ENCODE measurements at places on chromosomes 1 and 21.

- DNase-seq: no peak
These were observed 123.1 kb downstream of the PGBD5 start for GRCh38 chr1:230303069-230303468.

- no peak for DNase-seq
These were observed 25.8 kb upstream of the PIGC start for GRCh38 chr1:172469717-172470116.

DNA sequence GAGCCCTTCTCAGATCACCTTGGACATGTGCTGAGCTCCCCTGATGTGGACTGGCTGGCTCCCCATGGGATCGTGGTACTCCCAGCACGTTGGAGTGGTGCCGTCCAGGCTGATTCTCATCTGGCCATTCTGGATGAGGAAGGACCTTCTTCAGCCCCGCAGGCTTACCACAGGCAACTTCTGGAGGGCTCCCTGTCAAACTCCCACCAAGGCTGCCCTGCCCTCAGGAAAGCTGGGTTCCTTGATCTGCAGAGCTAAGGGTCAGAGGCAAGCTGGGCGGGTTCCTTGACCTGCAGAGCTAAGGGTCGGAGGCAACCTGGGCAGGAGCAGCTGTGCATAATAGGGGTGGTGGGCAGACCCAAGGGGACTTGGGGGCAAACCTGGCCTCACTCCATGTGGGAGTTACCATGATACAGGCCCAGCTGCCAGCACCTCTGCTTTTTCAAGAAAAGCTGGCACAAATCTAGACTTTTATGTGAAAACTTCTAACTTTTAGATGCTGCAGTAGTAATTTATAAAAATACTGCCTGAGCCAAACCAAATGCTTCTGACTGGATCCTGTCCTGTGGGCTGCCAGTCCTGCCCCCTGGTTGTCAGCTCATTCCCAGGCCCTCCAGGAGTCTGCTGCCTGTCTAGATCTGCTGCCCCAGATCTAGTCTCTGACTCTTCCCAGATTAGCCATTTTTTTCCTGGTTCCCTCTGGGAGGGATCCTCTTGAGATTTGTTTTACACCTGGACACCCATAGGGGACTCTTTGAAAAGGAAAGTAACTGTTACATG, 5.6 kb upstream of the THEM5 start:
- DNase-seq: no peak

- peak; percentile 64 for DNase-seq
These were observed 504 bp upstream of the SDHC start for GRCh38 chr1:161313554-161314200.

GRCh38 chr1:35563166-35563565, 5.6 kb downstream of the NCDN start:
- DNase-seq: no peak

GRCh38 chr1:91814448-91814847, 71.5 kb downstream of the TGFBR3 start:
- no peak for DNase-seq

DNA sequence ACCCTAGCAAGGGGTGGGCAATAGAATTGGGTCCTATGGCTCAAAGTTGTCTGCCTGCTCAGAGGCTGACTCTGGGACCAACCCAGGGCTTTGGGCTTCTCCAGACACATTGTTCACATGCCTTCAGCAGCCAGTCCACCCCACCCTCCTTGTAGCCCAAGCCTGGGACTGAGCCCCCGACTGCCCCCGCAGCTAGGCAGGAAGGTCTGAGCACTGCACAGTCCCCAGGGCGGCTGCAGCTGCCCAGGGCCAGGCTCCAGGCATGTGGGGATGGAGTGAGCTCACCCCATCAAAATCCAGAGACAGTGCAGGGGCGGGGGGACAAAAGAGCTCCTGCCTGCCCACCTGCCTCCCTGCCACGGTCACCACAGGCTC, 35.6 kb downstream of the HSPG2 start:
- DNase-seq: no peak

GRCh38 chr1:97516588-97516987, 404.2 kb downstream of the DPYD start:
- DNase-seq: no peak

GRCh38 chr1:244154872-244155531, 103.9 kb downstream of the ZBTB18 start:
- no peak for DNase-seq

DNA sequence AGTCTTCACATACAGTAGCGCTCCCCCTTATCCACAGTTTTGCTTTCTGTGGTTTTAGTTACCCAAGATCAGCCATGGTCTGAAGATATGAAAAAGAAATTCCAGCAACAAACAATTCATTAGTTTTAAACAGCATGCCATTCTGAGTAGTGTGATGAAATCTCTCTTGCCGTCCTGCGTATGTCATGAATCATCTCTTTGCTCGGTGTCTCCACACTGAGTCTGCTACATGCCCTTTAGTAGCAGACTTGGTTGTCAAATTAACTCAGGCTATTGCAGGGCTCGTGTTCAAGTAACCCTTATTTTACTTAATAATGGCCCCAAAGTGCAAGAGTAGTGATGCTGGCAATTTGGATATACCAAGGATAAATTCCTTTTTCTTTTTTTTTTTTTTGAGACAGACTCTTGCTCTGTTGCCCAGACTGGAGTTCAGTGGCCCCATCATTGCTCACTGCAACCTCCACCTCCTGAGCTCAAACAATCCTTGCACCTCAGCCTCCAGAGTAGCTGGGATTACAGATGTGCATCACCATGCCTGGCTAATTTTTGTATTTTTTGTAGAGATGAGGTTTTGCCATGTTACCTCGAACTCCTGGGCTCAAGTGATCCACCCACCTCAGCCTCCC, 22.6 kb downstream of the PHACTR4 start:
- no peak for DNase-seq

DNA sequence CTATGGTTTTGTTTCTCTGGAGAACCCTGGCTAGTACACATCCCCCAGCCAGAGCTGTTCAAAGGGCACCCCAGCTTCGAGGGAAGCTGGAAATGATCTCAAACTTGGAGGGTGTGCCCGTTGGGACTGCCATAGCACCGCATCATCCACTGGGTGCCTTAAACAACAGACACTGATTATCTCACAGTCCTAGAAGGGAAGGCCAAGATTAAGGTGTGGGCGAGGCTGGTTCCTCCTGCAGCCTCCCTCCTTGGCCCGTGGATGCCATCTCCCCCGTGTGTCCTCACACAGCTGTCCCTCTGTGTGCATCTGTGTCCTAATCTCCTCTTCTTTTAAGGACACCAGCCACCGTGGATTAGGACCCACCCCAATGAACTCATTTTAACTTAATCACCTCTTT, 4.2 kb upstream of the IBA57 start:
- DNase-seq: no peak

DNA sequence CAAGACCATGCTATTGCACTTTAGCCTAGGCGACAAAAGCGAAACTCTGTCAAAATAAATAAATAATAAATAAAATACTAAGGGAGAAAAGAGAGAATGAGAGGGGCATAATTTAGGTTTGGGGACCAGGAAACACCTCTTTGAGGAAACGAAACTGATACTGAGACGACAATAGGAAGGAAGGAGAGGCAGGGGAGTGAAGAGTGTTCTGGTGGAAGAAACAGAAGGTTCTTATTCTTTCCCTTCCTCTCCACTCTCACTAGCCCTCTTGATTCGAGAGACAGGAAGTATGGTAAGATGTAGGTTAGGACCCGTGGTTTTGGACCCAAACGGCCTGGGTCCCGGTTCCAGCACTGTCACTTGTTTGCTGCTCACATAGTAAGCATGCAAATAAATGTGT, 1.6 kb upstream of the NKAIN1 start:
- DNase-seq: no peak

- no peak for DNase-seq
These were observed 5.0 kb upstream of the CLCNKB start for GRCh38 chr1:16038620-16038912.

DNA sequence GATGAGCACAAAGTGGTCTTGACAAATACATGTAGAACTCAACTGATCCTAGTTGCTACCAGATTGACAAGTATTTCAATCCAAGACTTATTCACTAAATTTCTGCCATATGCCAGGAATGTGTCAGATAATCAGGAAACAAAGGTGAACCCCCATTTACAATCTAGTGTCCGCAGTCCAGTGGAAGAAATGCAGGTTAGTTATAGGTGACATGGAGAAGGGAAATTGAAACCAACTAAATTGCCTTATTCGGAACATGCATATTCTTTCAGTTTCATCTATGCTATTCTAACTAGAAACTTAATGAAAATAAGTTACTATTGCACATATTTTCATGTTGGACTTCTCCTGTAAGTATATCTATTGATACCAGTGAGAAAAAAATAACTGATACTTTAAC, 209.4 kb downstream of the COL24A1 start:
- no peak for DNase-seq

DNA sequence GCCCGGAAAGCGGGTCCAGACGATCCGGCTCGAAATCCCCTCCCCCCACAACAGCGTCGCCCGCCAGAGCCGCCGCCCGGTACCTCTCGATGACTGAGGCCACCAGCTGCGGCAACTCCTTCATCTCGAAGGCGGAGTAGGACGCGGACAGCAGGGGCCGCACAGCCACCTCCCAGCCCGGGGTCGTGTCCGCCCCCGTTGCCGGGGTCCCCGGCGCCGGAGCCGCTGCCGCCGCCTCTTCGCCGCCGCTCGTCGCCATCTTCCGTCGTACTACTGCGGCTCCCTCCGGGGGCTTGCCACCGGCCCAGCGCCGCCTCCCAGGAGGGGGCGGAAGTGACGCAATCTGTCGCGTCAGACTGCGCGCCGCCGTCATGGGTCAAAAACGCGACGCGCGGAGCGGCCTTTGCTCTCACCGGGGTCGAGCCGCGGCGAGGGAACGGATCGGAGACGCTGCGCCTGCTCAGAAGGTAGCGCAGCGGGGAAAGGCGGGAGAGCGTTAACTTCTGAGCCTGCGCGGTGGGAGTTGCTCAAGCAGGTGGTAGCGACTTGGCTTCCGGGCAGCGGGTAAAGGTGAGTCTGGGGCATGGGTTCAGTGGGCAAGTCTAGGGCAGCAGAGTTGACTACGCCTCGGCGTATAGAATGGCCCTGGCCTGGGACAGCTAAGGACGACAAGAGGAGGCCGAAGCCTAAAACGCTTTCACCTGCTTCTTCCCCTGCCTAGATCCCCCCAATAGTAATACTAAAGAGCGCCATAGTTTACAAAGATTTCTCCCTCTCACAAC, at the start of gene UBR4:
TSS of gene UBR4 (minus strand) at position 277 of the 782 bp plus-strand sequence. CDS start at position 259, 18 bp downstream.
- DNase-seq: peak; percentile 95

DNA sequence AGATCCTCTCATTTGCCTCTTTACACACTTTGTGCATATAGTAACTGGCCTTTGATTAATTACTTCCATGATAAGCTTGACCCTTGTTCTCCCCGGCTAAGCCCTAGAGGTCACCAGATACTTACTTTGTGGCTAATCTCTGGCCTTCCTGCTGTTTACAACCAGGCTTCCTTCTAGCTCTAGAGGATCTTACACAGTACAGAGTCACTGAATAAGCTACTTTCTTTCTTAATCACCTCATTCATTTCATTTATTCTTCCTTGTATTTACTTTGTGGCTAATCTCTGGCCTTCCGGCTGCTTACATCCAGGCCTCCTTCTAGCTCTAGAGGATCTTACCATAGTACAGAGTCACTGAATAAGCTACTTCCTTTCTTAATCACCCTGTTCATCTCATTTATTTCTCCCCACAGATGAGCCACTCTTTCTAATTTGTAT, 144.3 kb upstream of the C1orf21 start:
- DNase-seq: peak; percentile 37

DNA sequence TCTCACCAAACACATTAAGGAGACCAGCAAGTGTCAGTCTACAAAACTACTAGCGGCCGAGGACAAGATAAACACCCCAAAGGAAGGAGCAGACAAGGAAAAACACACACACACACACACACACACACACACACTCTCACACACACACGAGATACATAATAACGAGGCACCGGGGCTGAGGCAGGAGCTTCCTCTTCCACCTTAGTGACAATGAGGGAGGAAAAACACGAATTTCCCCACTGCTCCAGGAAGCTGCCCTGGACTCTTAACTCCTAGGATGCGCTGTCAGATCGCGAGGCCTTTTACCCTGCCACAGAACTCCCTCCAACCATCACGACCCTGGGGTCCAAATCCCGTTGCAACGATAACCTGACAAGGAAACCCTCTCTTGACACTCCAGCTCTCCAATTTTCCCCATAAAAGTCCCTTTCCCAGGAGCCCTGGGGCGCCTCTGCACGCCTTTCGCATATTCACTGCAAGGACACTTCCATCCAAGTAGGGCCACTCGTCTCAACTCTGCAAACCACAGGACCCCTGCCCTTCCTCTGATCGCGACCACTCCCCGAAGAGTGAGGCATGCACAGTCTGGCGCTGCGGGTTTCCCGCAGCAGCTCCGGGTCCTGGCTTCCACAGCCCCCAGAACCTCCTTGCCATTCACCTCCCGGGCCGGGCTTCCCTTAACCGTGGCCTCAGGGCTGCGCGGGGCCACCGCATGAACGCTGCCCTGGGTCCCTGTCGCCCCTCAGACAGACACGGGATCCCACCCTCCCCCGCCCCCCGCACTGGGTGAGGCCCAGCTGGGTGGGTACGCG, 581 bp downstream of the ETV3 start:
- DNase-seq: no peak

DNA sequence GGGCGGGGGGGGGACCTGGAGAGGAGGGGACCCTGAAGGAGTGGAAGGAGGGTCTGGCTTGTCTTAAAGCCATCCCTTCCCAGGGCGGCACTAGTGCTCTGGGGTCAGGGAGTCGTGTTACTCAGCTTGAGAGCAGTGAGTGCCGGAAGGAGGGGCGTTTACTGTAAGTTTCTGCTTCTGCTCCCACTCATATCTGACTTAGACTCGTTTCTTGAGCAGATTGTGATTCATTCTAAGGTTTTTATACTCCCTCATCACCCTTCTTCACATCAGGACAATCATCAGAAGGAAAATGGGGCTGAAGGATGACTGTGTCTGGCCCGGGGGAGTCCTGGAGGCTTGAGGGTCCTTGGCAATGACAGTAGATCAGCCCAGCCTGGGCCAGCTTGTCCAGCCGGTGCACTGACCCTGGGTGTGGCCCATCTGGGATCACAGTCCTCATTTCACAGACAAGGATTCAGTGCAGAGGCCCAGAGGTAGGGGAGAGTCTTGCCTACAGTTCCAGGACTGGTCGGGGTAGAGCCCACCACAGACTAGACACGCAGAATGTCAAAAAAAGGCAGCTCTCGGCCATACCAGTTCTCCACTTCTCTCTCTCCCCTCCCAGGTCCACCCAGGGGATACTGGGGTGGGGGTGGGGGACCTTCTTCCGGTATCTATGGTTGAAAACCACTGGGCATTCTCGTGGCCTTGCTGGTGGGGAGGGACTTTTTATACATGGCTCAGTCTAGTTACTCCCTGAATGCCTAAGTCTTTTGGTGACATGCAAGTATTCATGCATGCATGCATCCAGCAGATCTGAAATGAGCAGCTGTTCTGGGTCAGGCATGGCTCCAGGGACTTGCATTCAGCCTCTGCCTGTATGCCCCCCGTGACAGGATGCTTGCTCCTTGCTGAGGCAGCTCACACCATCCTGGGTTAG, 5.1 kb downstream of the TNFRSF8 start:
- no peak for DNase-seq

- DNase-seq: no peak
These were observed 36.1 kb downstream of the PEX14 start for GRCh38 chr1:10510520-10511493.

GRCh38 chr1:185973645-185974044, 239.5 kb downstream of the HMCN1 start:
- DNase-seq: no peak

GRCh38 chr1:199510314-199510713, 517.2 kb upstream of the NR5A2 start:
- peak; percentile 29 for DNase-seq

Measured in NCI-H526 (cell line).